Substantia nigra (tissue), 51 donors: ENCODE measurements at places on chromosomes 4 and X.

- DNase-seq: no peak
These were observed 114.4 kb downstream of the STK32B start for GRCh38 chr4:5165420-5166369.

GRCh38 chr4:122749704-122750454, 17.4 kb downstream of the BBS12 start:
- no peak for DNase-seq

- DNase-seq: no peak
These were observed 1089.9 kb upstream of the PCDH10 start for GRCh38 chr4:132059227-132059626.

- DNase-seq: no peak
These were observed 77.2 kb upstream of the DHRSX start for GRCh38 chrX:2577844-2578466.

DNA sequence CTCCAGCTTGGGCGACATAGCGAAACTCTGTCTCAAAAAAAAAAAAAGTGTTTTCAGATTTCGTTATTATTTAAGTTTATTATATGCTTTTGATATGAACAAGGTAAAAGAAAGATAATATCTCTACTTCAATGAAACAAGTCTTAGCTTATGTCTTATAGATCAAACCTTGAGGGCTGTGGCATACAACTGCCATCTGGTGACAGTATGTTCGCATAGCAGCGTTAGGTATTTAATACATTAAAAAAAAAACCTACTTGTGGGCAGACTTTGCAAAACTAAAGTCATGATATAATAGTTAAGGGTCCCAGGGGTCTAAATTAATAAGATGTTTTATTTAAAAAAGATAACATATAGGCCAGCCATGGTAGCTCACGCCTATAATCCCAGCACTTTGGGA, 161.2 kb upstream of the AMOT start:
- no peak for DNase-seq
